ENCODE measurements at places on chromosomes 16 and 17. TPM values are rescaled to one million over a fixed set of nuclear protein-coding genes. Genes with fewer than 3 reads are reported as not detected.

GRCh38 chr17:48561884-48562810 is 16.0 kb downstream of the HOXB4 start:
- no peak for DNase-seq

The VPS9D1 gene
- 8.1 TPM for total RNA-seq

The HASPIN gene
- total RNA-seq, result 16.2 TPM

The NACA2 gene
- total RNA-seq, result not detected

GRCh38 chr17:41711669-41712400 is at the start of gene GAST:
GAST (plus strand) TSS chr17:41712331; CDS start chr17:41715437, 3,106 bp downstream.
- no peak for DNase-seq

The TEX14 gene
- 0.13 TPM for total RNA-seq

GRCh38 chr16:75248142-75248535 is 3.3 kb downstream of the BCAR1 start:
- no peak for DNase-seq

GRCh38 chr16:89905511-89906139 is 13.0 kb upstream of the MC1R start:
- DNase-seq, result no peak

GRCh38 chr17:7445619-7445968 is 733 bp downstream of the CHRNB1 start:
- no peak for DNase-seq

GRCh38 chr17:64216338-64217248 is 46.5 kb downstream of the TEX2 start:
- no peak for DNase-seq

- DNase-seq, result no peak
These were observed 16.6 kb downstream of the CASKIN2 start for GRCh38 chr17:75498726-75499213.

The TP53TG3B gene
- not detected for total RNA-seq

The SNX20 gene
- not detected for total RNA-seq

DNA sequence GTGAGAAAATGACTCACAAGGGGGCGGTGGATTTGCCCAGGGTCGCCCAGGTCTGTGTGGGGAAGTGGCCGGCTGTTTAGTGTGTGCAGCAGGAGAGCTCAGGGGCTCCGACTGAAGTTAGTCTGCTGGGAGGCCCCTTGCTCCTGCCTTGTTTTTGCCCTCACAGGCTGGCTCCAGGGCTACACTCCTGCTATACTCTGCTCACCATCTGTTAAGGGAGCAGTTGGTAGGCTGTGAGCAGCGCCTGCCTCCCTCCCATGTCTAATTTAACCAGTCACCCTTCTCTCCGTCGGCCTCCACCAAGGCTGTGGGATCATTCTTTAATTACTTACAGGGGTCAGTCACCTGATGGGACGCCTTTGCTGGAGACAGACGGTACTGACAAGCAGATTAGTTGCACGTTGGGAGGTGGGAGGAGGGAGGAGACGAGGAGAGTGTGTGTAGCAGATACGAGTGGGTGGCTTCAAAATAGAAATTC is 35.5 kb downstream of the KSR1 start:
- no peak for DNase-seq

- no peak for DNase-seq
These were observed 344.3 kb downstream of the WWOX start for GRCh38 chr16:78443542-78444364.

The USP10 gene
- total RNA-seq, result 59.7 TPM

The BCO1 gene
- total RNA-seq, result not detected

DNA sequence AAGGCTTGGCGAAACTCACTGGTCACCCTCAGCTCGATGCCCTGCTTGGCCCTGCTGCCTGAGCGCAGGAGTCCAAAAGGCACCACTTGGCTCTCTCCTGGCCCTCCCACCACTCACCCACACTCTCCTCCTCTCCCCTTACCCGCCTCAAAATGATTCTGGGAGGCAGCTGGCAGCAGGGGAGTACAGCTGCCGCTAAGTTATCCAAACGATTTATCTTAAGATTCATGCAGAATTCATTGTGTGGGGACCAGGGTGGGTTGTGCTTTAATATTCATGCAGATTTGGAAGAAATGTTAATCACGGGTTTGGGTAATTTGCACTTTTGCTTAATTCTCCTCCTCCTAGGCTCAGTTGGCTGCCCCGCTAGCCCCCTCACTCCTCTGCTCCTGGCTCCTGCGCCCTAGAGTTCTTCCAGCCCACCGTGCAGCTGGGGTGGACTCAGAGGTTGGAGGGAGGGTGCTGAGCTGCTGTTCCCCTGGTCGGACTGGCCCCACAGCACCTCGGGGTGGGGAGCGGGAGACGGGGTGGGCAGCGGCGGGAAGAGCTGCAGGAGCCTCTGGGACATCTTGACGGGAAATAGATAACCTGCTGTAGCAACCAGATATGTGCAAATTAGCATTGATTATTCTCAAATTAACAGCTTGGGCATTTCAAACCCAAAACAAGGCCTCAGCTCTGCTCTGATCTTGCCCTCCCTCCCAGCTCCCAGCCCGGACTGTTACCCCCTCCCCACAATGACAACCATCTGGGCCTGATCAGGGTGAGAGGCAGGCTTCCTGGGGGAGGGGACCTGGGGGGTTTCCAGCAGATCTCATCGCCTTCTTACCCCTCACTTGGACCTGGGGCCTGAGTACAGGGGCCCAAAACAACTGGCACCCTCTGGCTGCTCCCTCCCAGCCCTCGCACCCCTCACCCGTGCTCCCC is 122.6 kb upstream of the RPL38 start:
- no peak for DNase-seq

The HSPB9 gene
- not detected for total RNA-seq

The DYNLRB2 gene
- not detected for total RNA-seq

The FLCN gene
- total RNA-seq, result 18.6 TPM

The TPSG1 gene
- not detected for total RNA-seq

GRCh38 chr17:16491703-16492612 is at the start of gene LRRC75A:
LRRC75A (minus strand) TSS chr17:16492193; CDS start chr17:16491990, 203 bp downstream.
- no peak for DNase-seq

The OR1F1 gene
- not detected for total RNA-seq

DNA sequence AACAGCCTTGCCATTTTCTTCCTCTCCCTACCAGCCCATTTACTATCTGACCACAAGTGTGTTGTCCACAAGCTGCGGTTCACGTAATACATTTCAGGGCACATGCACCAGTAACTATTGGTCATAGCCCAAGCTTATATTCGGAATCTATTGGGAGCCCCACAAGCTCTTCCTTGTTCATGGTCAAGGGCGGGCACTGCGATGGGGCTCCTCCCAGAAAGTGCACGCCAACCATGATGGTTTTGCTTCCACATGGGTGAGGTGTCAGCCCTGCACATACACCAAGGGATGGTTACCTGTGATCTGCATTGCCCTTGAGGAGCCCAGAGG is 12.1 kb downstream of the THRA start:
- no peak for DNase-seq
